ENCODE measurements at places on chromosomes 12 and 14.

- DNase-seq = no peak
Observed at GRCh38 chr14:65750906-65751305, 338.4 kb downstream of the FUT8 start.

DNA sequence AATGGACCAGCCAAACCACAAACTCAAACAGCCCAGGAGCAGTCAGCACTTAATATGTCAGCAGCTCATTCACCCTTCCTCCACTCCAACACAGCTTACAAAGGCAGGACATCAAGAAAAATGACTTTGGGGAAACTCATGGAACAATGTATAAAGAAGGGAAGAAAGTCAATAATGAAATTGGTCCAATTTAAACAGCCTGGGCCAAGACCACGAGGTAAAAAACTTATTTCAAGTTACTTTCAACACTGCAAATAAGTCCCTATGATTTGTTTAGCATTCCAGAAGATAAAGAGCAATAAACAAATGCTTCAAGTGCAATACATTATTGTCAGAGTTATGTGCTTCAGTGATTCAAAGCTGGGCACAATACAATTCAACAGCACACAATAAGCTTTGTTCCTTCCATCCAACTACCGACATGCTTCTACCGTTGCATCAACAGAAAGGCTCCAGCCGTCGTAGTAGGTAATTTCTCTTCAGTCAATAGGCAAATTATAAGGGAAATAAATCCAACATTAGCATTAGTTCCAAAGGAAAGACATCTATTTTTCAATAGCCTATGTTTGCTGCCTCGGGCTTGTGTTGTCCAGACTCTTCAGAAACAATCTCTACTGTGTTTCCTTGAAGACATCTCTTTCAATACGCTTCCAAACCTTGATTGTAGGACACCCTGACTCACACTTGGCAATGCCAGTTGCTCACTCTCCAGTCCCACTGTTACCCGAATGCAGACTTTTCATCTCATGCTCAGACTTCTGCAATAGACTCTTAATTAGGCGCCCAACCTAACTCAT is 225.7 kb downstream of the NUAK1 start:
- DNase-seq = no peak

DNA sequence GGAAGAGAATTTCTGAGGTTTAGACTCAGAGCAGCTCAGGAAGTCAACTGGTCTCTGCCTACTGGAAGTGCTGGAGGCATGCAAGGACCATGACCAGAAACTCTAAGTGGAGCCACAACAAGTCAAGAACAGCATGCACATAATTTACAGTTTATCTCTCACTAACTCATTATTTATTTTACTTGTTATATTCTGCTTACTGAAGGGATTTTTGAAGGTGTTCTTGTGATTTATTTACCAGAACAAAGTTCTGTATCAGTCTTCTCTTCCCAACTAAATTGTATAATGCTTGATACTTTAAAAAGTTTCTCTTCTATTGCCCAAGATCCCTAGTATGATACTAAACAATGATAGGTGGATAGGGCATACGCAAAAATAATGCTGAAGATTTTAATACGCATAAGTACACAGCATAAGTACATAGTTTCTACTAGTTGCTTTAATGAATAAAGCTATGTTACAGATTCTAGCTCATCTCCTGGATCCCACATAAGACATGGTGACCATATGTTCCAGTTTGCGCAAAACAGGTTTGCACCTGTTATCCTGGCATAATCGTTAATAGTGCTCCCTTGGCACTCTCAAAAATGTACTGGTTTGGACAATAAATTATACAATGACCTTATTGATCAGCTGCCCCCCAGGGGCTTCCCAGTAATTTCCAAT is 11.6 kb upstream of the SPTB start:
- no peak for DNase-seq

DNA sequence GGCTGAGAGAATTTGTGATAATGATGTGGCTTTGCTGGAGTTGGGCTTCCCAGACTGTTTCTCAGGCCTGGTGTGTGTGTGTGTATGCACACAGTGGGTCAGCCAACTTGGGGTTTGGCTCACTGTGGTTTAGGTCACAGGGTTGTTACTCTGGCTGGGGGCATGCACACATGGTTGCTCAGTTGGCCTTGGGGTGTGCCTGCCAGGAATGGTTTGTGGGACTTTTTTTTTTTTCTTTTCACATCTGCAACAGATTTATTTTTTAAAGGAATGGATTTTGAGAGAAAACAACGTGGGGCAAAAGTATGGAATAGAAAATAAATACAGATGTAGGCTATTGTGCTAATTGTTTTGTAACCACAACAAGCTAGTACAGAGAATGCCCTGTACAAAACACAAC is 25.0 kb upstream of the GTF2A1 start:
- DNase-seq = no peak

GRCh38 chr14:96881713-96882112 is 84.5 kb downstream of the VRK1 start:
- no peak for DNase-seq

DNA sequence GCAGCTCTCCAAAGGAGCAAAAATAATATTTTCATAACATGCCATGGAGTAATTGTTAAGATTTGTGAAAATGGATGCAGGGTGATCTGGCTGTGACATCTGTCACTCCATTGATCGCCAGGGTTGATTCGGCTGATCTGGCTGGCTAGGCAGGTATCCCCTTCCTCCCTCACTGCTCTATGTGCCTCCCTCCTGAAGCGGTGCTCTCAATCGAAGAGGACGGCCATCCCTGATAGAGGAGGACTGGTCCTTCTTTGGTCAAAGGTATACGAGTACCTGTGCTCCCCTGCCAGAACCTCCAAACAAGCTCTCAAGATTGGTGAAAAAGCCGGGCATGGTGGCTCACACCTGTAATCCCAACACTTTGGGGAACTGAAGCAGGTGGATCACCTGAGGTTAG is 47.9 kb downstream of the VCPKMT start:
- DNase-seq = no peak

GRCh38 chr14:61213191-61213621 is 67.9 kb downstream of the TMEM30B start:
- DNase-seq = no peak

- DNase-seq = no peak
Observed at GRCh38 chr12:75560167-75560566, 48.8 kb upstream of the KRR1 start.

DNA sequence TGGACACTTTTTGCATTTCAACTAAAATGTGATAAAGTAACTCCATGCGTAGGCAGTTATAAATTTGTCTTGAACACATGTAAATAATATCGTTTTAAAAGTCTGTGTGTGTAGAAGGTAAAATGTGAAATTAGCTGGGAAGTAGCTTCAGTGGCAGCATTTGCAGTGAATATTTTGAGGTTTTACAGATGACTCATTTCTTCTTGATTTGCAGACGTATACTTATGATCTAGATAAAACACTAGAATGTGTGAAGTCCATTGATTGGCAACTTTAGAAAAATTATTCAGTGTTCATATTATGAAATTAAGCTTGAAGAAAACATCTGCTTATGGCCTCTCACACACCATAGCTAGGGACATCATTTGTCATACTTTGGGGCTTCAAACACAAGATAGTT is 788.6 kb upstream of the NOVA1 start:
- DNase-seq = no peak

GRCh38 chr14:23055621-23056144 is 1.6 kb downstream of the CDH24 start:
- DNase-seq = no peak

GRCh38 chr12:94705676-94706075 is 55.3 kb upstream of the TMCC3 start:
- no peak for DNase-seq

DNA sequence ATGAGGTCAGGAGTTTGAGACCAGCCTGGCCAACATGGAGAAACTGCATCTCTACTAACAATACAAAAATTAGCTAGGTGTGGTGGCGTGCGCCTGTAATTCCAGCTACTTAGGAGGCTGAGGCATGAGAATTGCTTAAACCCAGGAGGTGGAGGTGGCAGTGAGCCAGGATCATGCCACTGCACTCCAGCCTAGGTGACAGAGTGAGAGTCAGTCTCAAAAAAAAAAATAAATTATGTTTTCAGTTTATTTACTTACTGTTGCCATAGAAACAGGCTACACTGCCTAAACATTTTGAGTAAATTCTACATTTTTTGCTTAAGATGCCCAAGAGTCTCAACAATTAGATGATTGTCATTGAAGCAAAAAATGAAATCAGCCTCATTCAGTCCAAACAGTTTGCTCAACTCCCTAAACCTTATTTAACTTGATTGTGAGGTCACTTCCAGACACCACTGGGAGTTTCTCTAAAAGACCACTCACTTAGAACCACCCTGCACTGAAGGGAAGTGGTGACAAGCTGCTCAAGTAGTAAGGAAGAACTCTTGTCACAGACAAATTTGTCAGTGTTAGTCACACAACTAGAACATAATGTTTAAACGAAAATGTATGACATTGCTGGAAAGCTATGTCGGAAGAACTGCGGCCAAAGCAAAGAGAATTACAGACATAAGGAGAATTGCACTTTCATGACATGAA is 9.8 kb upstream of the GNPNAT1 start:
- DNase-seq = no peak

DNA sequence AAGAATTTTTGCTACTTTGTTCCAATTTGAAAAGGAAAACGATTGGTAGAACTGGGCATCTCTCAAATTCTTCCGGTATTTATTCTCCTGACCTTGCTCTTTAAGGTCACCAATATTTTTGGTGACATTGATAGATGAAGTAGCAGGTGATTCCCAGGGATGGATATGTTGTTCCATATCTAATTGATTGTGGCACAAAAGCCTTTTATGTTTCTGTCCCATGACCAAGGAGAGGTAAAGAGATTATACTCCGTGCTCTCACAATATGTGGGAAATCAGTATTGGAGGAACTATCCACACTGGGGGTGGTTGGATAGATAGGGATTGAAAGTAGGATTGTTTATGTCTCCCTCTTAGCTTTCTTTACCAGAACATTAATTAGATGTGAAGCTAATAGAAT is 61.7 kb upstream of the LRIG3 start:
- no peak for DNase-seq

DNA sequence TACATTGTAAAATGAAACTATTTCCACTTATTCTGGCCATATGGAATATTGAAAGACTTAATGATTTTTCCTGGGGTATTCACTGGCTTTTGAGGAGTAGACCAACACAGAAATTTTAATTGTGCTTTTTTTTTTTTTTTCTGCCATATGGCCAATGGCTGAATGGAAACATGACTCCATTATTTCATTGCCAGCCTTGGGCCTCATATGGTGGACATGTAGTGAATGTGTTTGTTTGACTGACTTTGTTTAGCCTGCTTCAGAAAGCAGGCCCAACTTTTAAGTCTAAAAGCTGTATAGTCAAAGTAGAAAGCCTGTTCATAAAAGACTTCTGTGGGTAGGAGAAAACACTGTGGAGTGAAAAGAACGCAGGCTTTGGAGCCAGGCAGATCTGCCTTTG is 2.4 kb downstream of the GNG2 start:
- no peak for DNase-seq

GRCh38 chr12:57585156-57585555 is 5.8 kb upstream of the PIP4K2C start:
- no peak for DNase-seq

- DNase-seq = no peak
Observed at GRCh38 chr12:89946518-89947135, 238.0 kb upstream of the ATP2B1 start.

DNA sequence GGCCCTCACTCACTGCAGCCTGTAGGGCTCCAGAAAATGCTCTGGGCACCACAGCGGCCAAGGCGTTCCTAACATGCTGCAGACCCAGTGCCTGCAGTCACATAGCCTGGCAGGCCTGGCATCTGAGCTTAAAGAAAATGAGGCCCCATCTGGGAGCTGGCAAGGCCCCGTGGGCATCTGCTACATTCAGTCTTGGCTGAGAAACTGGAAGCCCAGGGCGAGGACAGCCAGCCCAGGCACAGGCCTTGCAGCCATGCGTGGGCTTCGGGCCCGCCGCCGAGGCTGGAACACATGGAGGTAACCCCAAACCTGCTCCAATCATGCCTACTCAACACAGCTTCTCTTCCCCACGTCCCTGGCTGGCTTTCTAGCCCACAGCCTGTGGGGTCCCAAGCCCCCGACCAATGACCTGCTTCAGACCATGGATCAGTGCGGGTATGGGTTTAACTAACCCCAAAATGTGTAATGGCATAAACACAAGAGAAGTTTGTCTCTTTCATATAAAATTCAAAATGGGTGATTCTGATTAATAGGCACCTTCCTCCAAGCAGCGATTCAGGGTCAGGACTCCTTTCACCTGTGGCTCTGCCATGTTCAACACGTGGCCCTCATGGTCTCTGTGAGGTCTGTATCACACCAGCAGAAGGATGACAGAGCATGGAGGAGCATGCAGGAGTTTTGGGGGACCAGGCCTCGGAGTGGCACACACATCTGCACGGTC is 6.4 kb downstream of the NGB start:
- no peak for DNase-seq

DNA sequence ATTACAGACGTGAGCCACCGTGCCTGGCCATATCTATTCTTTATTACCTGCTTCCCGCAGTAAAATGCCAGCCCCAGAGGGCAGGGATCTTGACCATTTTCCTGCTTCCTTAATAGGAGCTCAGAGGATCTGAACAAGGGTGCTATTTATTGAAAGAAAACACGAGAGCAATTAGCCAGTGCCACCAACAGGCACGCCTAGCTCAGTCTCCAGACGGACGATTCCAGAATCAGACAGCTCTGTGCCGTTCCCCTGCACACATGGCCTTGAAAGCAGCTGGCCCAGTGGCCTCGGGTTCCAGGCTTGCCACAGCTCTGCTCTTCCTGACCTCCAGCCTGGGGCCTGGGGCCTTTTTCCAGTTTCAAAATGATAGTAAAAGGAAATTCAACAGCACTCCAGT is 135.2 kb upstream of the RFLNA start:
- DNase-seq = no peak

GRCh38 chr12:16175840-16176239 is 101.6 kb downstream of the SLC15A5 start:
- DNase-seq = no peak

GRCh38 chr14:95320078-95320895 is 579 bp upstream of the CLMN start:
- DNase-seq = peak; percentile 4

DNA sequence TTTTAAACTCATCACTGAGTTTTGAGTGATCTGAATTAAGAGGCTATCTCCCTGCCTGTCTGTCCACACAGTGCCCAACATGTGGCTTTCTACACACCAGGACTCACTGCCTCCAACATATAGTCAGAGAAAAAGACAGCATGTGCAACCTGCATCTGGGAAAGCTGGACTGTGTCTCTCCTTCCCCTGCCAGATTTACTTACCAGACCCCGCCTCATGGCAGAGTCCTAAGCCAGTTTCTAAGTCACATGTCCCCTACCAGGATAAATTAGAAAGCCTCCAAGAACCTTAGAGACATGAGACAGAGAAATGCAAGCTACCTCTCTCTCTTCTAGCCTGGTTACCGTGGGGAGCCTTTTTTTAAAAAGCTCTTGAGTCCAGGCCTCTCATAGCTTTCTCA is 2.7 kb upstream of the HDAC7 start:
- DNase-seq = no peak

Measured in stimulated activated CD4-positive, alpha-beta T cell treated with anti-CD3 and anti-CD28 coated beads, Interleukin-4, amount 100 ng/mL, for 1 hour (primary cell).